ENCODE measurements at places on chromosomes 3 and 15. TPM values are rescaled to one million over a fixed set of nuclear protein-coding genes. Genes with fewer than 3 reads are reported as not detected.

PROK2 gene
- not detected for total RNA-seq

GRIP2 gene
- total RNA-seq: not detected

SATB1 gene
- 3.7 TPM for total RNA-seq

THBS1 gene
- 241 TPM for total RNA-seq

TRH gene
- not detected for total RNA-seq

ROPN1 gene
- not detected for total RNA-seq

LARP6 gene
- 69.3 TPM for total RNA-seq

EIF2A gene
- 186 TPM for total RNA-seq

GRAMD2A gene
- total RNA-seq: not detected

NME9 gene
- not detected for total RNA-seq

Data from epithelial cell of alveolus of lung (primary cell).